GM12892 (cell line): ENCODE measurements at places on chromosomes 16 and 17.
A peak's percentile ranks its signal among the peaks of the same experiment; 100 is the strongest.

DNA sequence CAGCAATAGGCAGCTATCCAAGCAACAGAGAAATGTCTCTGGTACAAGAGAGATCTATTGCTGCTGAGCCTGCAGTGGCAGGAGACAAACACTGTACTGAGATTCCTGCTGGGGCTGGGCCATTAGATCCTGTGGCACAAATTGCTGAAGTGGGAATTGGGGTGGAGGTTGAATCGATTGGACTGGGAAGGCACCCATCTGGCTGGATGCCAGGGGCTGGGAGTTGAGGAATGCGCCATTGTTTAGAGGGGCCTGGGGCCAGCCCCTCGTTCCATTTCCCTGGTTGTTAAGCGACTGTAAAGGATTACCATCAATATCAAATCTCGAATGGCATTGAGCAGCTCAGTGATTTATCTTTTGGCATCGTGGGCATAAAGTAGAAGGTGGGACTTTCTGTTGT, 54.1 kb upstream of the ARL4D start:
- DNase-seq, result no peak

DNA sequence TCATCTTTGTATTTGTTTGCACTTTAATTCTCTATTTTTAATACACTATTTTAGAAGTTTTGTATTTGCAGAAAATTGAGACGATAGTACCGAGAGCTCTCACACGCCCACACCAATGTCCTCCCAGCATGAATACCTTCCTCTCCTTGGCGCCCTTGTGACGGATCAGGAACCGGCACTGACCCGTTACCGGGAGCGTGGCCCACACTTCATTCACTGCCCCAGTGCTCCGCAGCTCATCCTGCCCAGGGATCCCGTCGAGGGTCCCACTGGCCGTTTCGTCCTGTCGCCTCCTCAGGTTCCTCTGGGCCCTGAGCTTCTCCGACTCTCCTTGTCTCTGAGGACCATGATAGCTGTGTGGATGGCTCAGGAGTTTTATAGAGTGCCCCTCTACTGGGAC, 50.6 kb downstream of the KLHDC4 start:
- no peak for DNase-seq

GRCh38 chr17:68205808-68206720, 41.8 kb upstream of the AMZ2 start:
- DNase-seq, result no peak

DNA sequence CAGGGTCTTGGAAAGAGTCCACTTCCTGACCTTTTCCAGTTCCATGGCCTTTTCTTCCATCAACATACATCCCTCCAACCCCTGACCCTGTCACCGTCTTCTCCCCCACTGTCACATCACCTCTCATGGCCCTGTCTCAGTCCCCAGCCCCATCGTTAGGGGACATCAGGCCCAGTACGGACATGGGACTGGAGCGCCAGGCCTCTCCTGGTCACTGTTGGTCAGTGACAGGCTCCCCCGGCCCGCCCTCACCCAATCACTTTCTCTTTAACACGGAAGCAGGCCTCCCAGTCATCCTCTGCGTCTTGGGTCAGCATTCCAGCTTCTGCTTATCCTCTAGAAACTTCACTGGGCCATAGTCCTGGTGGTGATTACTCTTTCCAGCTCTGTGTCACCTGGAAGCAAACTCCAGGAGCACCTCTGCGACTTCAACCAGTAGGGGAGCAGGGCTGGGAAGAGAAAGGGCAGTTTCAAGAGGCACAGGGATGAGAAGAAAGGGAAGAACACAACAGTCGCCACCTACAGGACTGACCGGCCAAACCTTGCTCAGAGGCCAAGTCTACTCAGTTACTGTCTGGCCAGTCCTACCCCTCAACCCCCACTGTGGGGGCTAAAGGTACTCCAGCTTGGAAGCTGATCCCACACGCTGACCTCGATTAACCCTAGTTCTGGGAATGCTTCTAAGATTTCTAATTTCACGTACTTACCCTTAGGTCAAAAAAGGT, 15.9 kb upstream of the ICAM2 start:
- no peak for DNase-seq

- no peak for DNase-seq
Measured at GRCh38 chr16:66278604-66279262, 87.8 kb upstream of the CDH5 start.

DNA sequence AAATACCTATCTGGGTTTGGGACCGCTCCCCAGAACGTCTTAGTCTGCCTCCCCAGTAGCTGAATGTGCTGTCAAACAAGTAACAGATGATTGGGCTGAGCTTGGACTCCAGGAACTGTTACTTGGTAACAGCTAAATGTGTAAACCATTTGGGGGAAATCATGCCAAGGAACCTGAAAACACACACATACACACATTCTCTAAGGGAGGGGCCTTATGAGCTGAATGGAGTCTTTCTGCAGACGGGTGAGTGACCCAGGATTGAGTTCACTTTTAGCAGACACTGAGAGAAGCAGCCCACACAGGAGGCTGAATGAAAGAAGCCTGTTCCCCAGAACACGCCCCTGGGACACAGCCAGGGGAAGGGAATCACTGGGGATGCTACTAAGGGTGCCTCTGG, 1.6 kb downstream of the ACLY start:
- no peak for DNase-seq

- no peak for DNase-seq
Measured at GRCh38 chr17:81870981-81871386, at the start of gene ARHGDIA. ARHGDIA (minus strand) TSS chr17:81871337; CDS start chr17:81869930, 1,407 bp downstream.

- DNase-seq, result no peak
Measured at GRCh38 chr16:86221085-86221484, 289.2 kb upstream of the FOXF1 start.

DNA sequence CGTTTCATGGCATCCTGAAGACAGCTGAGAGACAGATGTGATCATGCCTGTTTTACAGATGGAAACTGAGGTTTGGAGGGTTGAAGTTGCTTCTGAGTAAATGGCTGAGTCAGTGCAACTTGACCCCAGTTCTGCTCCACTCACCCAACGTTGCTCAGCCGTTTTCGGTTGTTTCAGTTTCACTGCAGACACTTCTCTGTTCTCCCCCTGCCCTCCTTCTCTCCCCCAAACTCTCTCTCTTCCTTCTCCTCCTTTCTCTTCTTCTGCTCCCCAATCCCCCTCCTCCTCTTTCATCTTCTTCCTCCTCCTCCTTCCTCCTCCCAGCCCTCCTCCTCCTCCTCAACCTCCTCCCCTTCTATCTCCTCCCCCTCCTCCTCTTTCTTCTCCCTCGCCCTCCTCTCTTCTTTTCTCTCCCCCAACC, 9.4 kb upstream of the CEP20 start:
- DNase-seq, result peak; percentile 56

- no peak for DNase-seq
Measured at GRCh38 chr16:49937886-49938285, 82.0 kb upstream of the ZNF423 start.

DNA sequence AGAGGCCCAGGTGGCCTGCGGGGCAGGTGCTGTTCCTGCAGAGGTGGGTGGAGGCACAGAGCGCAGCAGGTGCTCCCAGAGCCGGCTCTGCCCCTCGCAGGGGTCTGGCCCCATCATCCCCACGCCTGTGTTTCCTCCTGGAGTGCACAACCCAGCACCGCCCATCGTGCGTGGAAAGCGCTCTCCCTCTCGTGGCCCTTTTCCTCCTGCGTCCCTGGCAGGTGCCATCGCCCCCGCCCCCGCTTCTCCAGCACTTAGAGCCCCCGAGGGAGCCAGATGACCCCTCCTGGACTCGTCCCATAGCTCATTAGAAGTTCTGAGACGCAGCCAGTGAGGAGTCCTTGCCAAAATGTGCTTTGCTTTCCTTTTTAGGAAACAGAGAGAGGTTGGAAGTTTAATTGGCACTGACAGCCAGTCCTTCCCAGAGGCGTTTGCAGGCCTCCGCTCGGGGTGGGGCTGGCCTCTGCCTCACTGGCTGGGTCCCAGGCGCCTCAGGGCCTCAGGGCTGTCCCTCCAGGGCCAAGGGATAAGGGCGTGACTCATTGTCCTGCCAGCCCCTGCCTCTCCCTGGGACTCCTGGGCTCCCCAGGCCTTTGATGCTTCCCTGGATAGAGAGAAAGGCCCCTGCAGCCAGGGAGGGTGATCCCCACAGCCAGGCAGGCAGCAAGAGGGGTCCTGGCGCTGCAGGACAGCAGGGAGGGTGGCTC, 32.2 kb upstream of the CHMP6 start:
- DNase-seq, result no peak

DNA sequence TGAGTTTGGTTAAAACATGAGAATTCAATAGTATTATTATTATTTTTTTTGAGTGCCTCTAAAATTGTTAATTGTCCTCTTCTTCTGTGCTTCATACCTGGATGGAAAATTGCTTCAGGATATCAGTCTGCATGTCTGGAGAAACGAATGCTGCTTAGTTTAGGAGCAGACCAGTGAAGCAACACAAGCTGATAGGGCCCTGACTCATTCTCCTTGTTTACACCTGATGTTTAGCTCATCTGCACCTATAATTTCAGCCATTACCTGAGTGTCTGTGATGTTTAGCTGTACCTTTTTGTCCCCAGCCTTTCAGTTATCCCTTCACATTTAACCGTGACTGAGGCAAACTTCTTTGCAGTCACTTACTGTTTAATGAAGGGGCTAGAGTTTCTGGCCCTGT, 14.8 kb downstream of the SNTB2 start:
- DNase-seq, result no peak

DNA sequence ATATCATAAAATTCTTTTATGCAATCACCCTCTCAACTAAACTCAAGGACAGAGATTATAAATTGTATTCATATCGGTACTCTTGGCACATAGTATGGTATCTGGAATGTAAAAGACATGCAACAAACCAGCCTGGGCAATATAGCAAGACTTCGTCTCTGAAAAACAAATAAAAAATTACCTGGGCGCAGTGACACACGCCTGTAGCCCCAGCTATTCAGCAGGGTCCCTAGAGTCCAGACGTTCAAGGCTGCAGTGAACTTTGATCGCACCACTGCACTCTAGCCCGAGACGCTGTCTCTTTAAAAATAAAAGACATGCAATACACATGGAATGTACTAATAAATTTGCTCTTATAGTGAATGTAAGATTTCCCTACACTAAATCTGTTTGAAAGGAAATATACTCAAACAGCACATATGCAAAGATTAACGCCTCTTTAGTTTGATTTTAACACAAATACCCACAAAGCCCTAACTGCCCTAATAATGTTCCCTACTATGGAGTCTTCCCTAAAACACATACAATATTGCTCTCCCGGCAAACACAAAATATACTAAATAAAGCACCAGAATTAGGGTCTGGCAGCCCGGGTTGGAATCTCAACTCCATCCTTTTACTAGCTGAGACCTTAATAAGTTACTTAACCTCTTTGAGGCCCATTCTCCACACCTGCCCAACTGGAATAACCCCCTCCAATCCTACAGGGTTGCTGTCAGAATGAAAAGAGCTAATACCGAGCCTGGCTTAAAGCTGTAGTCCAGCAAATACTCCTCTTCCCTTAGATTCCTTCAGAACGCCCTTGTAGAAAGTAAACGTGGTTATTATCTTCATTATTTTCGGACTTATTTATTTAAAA, 1.2 kb downstream of the ABCA5 start:
- no peak for DNase-seq

DNA sequence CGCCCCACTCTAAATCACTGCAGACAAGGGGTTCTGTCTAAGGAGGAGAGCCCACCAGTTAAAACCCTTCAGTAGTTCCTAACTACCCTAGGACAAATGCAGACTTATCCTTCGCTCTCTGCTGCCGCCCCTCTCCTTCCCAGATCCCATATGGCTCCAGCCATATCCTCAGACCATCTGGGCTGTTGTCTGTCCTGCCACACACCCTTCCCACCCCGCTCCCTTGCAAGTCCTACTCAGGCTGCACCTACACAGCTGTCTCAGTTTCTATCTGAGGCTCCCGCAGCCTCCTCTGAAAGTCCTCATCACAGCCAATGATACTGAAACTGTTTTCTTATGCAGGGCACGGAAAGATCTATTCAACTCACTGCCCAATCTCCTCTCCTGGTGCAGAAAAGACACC, 720 bp upstream of the BCKDK start:
- peak; percentile 61 for DNase-seq

GRCh38 chr17:68198931-68199836, 48.7 kb upstream of the AMZ2 start:
- DNase-seq, result no peak

DNA sequence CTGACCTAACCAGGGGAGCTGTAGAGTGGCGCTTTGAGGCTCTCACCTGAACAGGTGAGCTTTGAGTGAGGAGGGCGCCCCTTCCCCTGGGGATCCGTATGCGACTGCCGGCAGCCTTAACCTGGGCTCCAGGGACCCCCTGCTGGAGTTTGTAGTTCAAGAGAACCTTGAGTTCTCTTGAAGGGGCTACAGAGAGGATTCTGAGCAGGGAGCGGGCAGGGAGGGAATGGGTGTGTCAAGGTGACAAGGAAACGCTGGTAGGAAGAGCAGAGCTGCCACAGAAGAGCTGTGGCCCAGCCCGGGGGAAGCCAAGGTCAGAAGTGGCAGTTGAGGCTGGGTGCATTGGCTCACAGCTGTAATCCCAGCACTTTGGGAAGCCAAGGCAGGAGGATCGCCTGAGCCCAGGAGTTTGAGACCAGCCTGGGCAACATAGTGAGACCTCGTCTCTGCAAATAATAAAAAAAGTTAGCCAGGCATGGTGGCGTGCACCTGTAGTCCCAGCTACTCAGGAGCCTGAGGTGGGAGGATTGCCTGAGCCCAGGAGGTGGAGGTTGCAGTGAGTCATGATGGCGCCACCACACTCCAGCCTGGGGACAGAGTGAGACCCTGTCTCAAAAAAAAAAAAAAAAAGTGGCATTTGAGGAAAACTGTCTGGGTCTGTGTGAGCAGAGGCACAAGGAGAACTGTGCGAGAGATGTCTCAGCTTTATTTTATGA, 1.2 kb downstream of the LLGL2 start:
- DNase-seq, result no peak

DNA sequence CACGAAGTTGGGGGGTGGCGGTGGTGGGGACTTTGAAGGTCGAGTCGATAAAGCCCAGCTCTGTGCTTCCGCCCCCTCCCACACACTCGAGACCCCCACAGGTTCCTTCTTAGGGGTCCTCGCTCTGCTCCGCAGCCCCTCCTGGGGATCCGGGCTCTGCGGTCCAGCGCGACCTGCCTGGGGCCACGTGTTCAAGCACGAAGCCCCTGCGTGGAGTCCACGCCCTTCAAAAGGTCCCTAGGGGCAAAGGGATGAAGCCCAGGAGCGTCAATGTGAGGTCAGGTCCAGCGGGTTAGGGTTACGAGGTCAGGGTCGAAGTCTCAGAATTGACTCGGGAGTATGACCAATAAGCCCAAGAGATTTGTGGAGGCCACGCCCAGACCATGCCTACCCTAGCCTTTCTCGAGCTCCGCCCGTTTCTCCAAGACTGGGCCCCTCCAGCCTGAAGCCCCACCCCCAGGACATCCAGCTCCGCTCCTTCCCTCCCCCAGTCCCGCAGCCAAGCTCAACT, 786 bp upstream of the CACNA1G start:
- DNase-seq, result no peak

GRCh38 chr17:81119223-81120148, 45.8 kb upstream of the PVALEF start:
- DNase-seq, result peak; percentile 83

DNA sequence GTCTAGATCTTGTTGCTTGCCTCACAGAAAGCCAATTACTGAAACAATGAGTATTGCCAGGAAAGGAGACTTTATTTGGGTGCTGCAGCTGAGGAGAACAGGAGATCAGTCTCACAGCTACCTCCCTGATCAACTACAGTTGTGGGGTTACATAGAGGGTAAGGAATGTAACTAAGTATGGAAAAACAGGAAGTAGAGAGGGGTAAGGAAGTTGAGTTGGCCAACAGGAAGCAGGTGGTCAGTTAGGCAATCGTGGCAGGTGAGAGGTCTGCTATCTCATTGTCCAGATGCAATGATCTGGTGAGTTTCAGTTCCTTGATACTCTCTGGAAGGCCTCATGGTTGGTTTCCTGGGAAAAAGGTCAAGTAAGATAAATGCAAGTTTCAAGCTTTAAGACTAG, 333.1 kb upstream of the GOT2 start:
- no peak for DNase-seq
